NCI-H526 (cell line): ENCODE measurements at places on chromosomes 2 and 18.

DNA sequence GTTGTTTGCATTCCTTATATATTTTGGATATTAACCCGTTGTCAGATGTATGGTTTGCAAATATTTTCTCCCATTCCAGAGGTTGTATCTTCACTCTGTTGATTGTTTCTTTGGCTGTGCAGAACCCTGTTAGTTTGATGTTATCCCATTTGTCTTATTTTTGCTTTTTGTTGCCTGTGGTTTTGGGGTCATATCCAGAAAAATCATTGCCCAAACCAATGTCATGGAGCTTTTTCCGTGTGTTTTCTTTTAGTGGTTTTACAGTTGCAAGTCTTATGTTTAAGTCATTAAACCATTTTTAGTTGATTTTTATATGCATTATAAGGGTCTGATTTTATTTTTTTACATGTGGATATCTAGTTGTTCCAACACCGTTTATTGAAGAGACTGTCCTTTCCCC, 35.8 kb downstream of the PPIG start:
- DNase-seq = no peak

DNA sequence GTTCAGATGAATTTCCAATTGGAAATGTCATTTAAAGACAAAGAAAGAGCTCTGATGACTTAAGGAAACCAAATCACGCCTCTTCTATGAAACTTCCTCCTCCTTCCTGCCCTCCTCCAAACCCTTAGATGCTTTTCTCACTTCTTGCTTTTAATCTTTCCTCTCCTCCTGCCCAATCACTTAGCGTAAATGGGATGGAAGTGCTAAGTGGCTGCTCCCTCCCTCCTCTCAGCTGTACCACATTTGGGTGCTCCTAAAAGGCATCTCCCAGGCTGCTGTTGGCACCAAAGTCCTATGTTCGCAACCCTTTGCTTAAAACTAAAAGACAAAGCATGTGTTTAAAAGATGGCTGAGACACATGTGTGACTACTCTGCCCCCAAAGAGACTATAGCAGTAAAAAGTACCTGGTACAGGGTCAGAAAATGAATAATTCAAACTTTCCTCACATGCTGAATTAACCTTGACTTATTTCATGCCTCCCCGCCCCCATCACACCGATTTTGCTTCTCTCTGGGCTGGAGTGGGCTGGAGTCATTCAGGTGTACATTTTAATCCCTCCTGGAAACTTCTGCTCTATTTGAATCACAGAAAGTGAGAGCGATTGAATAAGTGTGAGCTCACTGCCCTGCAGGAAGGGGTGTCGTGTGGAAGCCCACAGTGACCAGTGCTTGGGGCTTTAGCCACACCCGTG, 59.2 kb upstream of the KLF7 start:
- no peak for DNase-seq

- DNase-seq = peak; percentile 20
Measured at GRCh38 chr2:25362434-25363145, 20.9 kb upstream of the DNMT3A start.

GRCh38 chr18:76491473-76491775, 3.6 kb downstream of the ZNF516 start:
- DNase-seq = peak; percentile 55
